ENCODE measurements at places on chromosomes 13 and 19.

DNA sequence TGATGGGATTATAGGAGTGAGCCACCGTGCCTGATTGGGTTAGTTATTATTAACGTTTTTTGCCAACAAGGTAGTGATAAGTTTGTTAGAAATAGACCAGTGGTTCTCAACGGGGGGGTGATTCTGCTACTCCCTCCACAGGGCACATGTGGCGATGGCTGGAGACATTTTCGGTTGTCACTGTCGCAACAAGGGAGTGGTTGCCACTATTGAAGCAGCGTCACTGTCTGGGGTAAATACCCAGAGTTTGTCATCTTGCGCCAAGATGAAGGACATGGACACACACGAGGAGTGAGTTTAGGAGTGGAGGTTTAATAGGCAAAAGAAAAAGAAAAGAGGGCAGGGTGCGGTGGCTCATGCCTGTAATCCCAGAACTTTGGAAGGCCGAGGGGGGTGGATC, 18.9 kb downstream of the ADGRE3 start:
- DNase-seq = no peak

DNA sequence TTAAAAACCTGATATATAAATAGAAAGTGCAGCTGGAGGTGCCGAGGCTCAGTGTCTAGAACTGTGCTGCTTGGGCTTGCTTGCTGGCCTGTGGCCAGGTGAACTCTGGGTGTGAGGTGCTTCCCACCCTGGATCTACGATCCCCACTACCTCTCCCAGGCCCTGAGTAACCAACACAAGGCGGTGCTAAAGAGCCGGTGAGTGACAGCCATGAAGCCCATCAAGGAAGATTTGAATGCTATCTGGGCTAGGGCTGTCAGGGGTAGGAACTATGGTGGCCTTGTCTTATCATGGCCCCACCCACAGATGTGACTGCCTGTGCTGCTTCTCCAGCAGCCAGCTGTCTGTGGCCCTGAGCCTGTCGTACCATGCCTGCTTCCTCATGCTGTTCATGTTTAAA, 25.6 kb upstream of the ZNF91 start:
- no peak for DNase-seq

DNA sequence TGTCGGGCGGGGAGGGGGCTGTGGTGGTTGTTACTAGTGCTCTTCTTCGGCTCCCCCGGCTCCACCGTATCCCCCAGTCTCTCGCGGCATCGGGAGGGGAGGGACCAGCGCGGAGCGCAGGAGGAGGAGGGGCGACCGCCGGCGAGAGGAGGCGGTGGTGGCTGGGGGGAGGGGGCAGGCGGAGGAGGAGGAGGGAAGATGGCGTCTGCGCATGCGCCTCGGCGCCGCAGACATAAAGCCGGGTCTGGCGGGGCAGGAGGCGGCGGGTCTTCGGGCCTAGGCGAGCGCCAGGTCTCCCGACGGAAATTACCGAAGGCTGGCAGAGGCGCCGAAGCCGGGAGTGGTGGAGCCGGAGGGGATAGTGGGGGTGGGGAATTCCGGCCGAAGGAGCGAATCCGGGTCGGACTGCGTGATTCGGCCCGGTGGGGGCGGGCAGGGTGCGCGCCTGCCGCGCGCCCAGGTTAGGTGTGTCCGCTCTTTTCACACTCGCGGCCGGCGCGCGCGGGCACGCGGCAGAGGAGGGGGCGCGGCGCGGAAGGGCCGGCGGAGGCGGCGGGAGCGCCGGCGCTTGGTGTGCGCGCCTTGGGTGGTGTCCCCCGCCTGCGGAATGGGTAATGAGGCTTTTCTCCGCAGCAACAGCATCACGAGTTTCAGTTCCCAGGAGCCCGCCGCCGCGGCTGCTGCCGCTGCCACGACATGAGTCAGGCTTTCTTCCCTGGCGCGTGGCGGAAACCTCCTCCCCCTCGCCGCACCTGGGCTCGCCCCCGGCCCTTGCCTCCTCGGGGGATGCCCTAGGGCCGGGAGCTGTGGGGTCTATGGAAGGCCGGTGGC, 1.3 kb upstream of the TSC22D1 start:
- peak; percentile 86 for DNase-seq

DNA sequence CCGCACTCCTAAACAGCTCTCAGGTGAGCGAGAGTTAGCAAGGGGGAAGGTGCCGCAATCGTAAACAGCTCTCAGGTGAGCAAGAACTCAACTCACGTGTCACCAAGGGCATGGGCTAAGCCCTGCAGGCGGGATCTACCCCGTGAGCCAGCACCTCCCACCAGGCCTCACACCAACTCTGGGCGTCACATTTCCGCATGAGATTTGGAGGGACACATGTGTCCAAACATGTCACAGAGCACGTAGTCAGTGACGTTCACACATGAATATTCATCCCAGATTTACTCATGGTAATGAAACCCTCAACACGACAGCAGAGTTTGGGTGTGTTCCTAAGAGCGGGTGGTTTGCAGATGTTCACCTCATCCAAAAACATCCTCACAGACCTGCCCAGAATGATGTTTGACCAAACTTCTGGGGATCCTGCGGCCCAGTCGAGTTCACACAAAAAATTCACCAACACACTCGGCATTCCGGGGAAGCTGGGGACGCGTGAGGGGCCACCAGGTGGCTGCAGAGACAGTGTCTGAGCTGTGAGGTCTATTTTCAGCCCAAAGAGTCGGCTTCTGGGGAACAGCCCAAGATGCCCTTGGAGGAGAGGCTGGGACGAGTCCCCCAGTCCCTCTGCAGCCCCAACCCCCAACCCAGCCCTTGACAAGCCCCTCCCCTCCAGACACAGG, 19.6 kb downstream of the C2CD4C start:
- no peak for DNase-seq

DNA sequence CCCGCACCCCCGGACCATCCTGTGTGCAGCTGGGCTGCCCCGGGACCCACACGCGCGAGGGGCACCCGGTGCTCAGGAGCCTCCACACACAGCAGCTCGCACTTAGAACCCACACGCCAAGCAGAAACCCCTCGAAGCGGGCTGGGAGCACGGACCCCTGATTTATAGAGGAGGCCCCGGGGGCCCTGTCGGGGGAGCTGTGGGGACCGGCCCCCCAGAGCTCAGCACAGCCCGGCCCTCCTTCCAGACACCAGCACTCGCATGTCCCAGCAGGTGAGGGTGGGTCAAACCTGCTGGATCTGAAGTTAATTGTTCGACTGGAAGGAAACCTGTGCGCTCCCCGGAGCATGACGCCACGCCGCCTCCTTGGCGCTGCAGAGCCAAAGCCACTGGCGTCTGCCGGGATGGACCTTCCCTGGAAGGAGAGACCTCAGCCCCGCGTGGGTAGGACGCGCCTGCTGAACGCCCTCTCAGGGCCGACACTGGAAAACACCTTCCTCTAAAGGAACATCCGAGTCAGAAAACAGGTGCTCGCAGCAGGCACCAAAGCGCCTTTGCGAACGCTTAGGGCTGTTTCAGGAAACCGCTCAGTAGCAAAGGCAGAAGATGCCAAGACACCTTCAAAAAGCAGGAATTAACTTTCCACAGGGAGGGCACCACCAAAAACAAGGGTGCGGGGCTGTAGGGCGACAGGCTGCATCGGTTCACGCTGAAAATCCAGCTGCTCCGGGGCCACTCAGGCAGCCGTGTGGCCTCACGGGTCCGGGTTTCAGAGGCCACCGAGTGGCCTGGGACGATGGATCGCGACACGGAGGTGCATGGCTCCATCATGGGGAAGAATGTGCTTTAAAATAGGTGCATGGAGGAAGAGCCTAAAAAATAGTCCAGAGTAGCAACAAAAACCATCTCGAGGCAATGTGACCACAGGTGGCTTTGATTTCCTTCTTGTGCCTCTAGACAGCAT, 37.8 kb upstream of the GRTP1 start:
- DNase-seq = no peak

GRCh38 chr13:20702530-20702914, 977 bp upstream of the IL17D start:
- no peak for DNase-seq

DNA sequence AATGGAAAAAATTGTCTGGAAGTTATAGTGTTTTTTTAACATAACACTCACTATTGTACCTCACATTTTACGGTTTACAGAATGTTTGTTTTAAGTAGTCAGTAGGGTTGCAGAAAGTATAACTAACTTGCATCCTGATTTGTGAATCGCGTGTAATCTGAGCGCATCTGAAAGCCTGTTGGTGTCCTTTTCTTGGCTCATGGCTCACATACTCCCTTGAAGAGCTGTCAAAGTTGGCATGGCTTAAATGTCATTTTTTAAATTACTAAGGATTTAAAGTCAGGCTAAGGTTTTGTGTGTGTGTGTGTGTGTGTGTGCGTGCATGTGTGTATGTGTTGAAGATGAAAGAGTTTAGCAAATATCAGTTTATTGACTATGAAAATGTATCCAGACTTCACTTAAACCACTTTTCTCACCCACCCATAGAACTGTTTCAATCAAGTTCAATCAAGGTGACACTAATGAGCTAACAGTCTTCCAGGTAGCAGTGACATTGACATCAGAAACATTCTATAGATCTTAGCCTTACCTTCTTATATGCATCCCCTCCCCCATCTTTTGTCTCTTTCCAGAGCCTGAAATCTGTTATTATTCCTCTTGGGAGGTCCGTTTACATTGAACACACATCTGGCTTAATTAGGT, 480.4 kb upstream of the SGCG start:
- no peak for DNase-seq

DNA sequence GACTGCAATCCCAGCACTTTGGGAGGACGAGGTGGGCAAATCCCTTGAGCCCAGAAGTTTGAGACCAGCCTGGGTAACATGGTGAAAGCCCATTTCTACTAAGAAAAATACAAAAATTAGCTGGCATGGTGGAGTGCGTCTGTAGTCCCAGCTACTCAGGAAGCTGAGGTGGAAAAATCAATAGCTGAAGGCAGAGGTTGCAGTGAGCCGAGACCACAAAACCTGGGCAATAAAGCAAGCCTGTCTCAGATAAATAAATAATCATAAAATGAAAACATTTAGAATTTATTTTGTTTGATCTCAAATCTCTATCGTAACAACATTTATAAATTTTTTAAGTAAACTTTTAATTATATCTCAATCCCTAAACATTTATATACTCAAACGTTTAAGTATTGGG, 36.6 kb downstream of the USP12 start:
- no peak for DNase-seq

- DNase-seq = no peak
Observed at GRCh38 chr19:5121266-5122120, 152.6 kb downstream of the KDM4B start.

DNA sequence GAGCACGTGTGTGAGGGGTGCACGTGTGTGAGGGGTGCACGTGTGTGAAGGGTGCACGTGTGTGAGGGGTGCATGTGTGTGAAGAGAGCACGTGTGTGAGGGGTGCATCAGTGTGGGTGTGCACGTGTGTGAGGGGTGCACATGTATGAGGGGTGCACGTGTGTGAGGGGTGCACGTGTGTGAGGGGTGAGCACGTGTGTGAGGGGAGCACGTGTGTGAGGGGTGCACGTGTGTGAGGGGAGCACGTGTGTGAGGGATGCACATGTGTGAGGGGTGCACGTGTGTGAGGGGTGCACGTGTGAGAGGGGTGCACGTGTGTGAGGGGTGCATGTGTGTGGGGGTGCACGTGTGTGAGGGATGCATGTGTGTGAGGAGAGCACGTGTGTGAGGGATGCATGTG, 15.7 kb downstream of the RASA3 start:
- DNase-seq = no peak

DNA sequence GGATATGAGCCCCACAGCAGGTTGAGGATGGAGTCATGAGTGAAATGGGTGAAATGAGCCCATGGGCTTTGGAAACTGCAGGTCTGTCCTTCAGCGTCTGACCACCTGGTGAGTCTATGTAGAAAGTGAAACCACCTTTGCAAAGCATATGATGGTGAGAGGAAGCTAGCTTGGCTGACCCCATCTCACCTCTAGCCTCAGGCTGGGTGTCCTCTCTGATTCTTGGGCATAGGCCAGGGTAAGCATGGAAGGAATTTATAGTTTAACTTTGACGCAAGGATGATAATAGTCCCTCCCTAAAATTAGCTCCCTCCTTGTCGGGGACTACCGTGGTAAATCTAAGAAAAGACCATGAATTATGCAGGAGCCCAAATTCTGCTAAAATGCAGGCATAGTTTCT, 16.8 kb upstream of the PSG9 start:
- DNase-seq = no peak

DNA sequence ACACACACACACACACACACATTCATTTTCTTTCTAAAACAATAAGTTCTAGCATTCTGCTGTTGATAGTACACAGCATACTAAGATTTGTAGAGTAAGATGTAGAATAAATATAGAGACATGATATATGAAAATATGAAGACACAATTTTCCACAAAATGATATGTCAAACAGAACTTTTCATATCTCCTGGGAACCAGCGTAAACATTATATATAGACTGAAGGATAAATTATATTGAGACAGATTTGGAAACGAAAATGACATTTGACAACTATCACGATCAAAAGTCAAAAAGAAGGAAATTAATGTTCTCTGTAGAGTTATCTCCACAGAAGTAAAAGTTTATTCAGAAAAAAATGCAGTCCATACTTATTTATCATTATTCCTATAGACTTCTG, 1605.7 kb upstream of the SLC10A2 start:
- no peak for DNase-seq

DNA sequence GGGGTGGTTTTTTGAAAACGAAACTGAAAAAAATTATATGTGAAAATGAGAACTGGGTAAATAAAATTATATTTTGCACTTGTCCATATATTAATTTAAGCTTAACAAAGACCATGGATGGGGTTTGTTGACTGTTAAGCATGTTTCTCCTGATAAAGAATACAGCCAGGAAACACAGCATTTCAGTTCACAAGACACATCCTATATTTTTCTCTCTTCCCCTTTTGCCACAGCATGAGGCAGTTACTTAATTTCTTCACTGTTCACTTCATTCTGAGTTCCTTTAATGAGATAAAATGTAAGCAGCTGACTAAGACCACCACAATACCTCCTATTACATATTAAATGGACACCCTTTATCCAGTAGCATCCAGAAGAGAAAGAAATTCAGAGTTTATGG, 64.0 kb downstream of the RXFP2 start:
- no peak for DNase-seq

GRCh38 chr13:113588394-113589111, 4.0 kb downstream of the TFDP1 start:
- no peak for DNase-seq

DNA sequence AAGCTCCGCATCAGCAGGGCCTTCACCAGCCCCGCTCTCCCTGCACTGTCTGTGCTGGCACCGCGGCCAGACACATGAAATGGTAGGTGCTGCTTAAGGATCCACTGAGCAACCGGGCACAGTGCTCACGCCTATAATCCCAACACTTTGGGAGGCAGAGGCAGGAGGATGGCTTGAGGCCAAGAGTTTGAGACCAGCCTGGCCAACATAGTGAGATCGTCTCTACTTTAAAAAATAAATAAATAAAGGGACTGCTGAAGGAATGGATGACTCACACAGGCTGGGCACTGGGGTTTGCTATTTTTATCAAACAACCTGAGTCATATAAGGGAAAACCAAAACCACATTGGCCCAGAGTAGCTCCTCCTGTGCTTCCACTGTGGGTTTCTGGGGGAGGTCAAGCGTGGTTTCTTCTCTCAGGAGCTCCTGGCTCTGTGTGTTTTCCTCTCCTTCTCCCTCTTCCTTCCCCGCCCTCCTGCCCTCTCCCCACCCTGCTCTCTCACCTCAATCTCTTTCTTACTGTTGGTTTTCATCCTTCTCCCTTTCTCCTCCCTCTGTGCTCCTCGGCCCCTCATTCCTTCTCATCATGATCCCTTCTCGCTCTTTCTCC, 21.3 kb downstream of the VRK3 start:
- DNase-seq = peak; percentile 35

GRCh38 chr19:30916238-30916637, 433.0 kb downstream of the TSHZ3 start:
- DNase-seq = no peak

GRCh38 chr19:7410946-7411345, 62.2 kb downstream of the ARHGEF18 start:
- no peak for DNase-seq

- DNase-seq = no peak
Observed at GRCh38 chr13:60583196-60583888, 186.3 kb downstream of the TDRD3 start.

All from pulmonary artery endothelial cell (primary cell).